ENCODE measurements at places on chromosomes 2 and 18.

GRCh38 chr2:86218124-86218523, 18.9 kb downstream of the MRPL35 start:
- DNase-seq: no peak

GRCh38 chr18:60047556-60047955, 147.8 kb downstream of the PMAIP1 start:
- DNase-seq: no peak

GRCh38 chr18:809985-810642, 1.9 kb downstream of the YES1 start:
- no peak for DNase-seq

- peak; percentile 24 for DNase-seq
Measured at GRCh38 chr18:49459404-49460171, 857 bp downstream of the DYM start.

GRCh38 chr2:219079417-219079816, 18.7 kb upstream of the IHH start:
- DNase-seq: no peak

DNA sequence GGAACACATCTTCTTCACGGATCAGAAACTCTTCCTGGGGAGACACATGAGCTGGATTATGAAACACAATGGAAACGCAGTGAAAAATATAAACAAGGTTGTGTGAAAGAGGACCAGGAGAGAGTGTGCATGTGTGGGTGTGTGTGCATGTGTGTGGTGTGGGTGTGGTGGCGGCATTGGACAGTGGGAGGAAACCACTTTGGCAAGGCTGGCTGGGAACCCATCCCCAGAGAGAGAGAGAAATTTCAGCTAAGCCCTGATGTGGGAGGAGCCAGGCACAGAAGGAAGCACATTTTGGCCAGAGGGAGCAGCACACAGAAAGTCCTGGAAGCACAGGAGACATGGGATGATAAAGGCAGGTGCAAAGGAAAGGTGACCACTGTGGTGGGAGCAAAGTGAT, 147.6 kb upstream of the COPS8 start:
- peak; percentile 53 for DNase-seq

GRCh38 chr2:218168635-218169462, 2.1 kb upstream of the CXCR1 start:
- peak; percentile 30 for DNase-seq

GRCh38 chr2:222450021-222450420, 25.7 kb downstream of the SGPP2 start:
- no peak for DNase-seq

DNA sequence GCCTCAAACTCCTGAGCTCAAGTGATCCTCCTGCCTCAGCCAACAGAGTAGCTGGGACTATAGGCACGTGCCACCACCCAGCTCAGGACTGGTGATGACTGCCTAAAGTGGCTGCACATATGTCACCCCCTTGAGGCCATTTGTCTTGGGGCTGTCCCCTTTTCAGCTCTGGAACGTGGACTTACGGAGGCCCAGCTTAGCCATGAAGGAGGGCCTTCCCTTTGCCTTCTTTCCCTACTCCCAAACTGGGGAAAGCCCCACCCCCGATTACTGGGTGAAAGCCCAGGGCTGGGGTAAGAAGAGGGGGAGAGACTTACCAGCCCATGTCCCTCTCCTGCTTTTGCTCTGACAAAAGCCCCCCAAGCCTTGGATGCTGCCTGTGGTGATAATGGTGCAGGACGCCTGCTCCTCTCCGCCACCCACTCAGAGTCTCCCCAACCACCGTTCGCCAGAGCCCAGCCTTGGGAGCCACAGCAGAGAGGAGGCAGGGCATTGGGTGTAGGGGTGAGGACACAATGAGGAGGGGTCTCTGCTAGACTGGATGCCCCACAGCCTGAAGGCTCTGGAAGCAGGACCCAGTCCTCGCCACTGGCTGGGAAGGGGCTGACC, 2.5 kb upstream of the DUSP2 start:
- no peak for DNase-seq

DNA sequence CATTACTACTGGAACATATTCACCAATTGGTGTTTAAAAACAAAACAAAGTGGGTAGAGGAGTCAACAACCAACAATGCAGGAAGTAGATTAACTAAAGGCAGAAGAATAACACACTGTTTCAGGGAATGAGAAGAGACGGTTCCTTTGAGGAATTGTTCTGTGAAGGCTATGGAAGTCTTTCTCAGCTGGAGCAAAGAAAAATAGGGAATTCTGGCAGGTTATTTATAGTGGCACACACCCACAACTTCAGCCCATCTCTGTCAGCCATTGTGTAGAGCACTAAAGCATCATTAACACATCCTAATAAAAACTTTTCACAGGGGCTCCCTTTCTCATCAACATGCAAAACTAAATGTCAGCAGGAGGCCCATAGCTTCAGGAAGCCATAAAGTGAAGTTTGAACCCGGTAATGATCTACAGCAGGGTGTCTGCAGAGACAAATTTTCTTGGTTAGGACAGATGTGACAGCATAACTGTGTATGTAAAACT, 113.6 kb downstream of the CDH2 start:
- no peak for DNase-seq

- no peak for DNase-seq
Measured at GRCh38 chr2:30580391-30580790, 133.3 kb downstream of the LCLAT1 start.

DNA sequence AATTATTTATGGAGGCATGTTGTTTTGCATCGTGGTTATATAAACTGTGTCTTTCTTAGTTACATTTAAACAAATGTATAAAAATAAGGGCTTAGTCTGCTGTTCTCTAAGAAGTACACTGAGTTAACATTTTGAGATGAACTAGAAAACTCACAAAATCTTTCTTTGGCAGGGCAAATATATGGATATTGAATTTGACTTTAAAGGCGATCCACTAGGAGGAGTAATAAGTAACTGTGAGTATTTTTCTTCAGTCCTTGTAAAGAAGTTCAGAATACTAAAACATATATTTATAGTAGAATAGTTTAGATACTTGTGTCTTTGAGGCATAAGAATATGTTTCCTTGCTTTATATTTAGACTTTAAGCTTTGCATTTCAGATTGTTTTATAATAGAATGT, 104.8 kb downstream of the MYO1B start:
- DNase-seq: no peak
